Breast epithelium (tissue), 4 donors: ENCODE measurements at places on chromosomes 4 and X.

DNA sequence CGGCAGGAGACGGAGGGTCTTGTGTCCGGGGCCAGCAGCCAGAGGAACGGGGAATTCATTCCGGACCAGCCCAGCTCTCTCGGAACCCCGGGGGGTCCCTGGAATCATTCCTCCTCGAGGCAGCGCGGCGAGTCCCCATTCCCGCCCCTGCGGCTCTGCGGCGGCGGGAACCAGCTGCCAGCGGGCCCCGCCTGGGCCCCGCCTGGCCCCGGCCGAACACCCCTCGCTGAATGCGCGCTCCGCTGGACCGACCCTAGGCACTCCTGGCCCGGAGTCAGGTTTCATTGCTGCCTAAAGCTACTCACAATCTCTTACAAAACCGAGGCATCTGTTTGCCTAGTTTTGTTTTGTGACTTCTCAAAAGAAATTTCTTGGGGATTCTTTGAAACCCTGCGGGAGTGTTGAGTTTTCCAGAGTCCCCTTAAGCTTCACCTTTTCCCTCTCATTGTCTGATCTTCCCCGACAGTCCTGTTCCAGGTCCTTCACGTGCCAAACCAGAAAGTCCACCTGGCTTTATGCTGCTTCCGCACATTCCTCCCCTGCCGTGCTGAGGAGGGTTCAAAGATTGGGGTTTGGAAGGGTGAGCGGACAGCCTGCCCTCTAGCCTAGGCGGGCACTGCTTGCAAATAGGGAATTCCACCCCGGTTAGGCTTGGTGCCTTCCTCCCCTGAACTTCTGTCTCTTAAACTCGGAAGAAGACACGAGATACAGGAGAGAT, 789 bp downstream of the ARHGAP10 start:
- DNase-seq: no peak
- H3K27me3 ChIP-seq: no peaks in the 10 kb centered on the region
- H3K27ac ChIP-seq: peak overlapping the region; percentile 91
- H3K36me3 ChIP-seq: no peaks in the 10 kb centered on the region

DNA sequence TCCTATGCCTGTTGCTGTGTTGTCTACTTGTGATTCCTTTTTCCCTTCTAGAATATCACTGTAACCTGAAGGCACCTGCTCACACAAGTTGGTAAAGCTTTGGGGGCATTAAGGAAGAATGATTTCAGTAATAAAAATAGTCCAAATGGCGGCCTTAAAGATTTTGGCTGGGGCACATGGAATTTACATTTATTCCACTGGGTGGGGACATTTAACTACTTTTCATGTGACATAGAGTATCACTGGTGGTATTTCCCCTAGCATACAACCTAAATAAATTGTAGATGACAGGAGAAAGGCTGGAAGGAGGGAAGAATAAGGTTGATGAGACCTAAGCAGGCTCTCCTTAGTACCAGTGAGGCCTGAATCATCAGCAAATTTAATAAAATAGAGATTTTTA, 121.8 kb upstream of the EDA2R start:
- no peaks in the 10 kb centered on the region for H3K27me3 ChIP-seq
- H3K4me1 ChIP-seq: no peaks in the 10 kb centered on the region
- no peak overlapping the region for H3K27ac ChIP-seq

DNA sequence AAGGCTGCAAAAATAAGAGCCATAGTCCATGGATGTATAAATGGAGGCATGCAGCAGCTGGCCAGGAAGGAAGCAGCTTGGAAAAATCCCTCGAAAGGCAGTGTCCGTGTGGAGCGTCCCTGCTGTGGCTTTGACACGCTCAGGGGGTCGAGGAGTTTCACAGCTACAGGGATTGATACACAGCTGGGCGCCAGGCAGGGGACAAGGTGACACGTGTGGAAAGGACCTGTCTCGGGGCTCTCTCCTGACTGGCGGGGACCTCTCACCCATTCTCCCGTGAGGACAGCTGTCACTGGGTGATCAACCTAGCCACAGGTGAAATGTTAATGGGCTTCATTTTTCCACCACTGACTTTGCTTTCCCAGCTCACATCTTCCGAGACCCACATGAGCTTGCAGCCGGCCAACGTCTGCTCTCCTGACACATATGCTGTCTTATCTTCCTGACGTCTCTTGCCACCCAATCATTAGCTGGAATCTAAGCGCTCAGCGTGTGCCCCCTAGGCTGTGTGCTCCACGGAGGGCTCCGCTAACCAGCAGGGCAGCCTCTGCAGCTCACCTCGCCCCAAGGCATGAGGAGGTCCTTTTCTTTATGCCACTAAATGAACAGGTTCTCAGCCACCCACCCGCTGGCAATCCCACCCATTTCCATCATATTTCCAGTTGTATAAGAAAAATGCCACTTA, 89.4 kb upstream of the AFAP1 start:
- no peak overlapping the region for H3K27ac ChIP-seq
- no peaks in the 10 kb centered on the region for H3K36me3 ChIP-seq
- no peak for DNase-seq

DNA sequence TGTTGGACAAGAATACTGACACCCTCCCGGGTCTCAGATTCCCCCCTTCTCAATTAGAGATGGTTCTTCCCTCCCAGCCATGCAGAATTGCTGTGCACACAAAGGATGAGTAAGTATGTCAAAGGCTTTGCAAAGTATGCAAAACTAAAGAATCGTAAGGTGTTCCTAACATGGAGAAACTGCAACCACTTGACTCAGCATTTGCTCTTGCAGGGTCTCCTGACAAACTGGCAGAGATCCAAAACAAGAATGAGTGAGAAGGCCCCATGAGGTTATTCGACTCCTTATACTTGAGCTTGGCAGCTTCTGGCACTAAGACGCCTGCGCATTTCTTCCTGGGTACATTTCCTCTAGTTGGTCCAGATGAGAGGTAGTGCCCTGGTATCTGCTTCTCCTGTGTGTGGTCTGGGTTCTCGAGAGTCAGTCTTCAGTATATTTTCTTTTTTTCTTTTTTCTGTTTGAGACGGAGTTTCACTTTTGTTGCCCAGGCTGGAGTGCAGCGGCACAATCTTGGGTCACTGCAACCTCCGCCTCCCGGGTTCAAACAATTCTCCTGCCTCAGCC, 8.2 kb downstream of the FAM184B start:
- H3K27ac ChIP-seq: no peak overlapping the region
- H3K27me3 ChIP-seq: no peaks in the 10 kb centered on the region
- H3K4me1 ChIP-seq: no peaks in the 10 kb centered on the region
- H3K36me3 ChIP-seq: no peaks in the 10 kb centered on the region

DNA sequence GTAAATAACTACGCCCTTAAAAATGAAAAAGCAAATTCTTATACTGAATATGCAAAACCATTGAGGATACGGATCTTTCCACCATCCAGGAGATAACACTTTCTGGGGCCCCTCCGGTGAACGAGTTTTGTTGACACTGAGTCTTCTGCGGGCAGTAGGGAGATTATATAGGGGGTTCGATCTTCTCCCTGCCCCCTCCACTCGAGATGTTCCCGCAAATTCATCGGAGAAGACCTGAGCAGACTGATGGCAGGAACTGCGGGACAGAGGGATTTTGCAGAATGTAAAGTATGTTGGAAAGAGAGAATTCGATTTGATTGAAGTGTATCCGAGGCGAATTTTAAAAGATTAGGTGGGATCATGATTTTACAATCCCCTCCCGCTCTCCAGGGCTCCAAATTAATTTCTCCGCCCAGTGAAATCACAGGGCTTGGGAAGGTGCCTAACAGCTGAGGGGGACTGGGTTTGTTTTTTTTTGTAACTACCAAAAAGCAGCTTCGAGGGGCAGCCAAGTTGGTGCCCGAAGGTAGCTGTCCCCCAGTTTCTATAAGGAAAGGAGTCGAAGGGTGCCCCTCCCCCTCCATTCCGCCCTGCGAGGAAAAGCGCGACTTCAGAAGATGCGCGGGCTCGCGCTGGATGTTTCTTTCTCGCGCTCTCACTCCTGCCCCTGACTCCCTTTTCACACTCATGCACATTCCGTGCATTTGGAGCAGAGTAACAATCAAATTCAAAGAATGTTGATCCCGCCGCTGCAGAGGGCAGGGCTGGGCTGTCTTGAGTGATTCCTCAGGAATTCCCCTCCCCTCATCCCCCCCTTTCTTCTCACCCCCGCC, 1.2 kb downstream of the TMEM255A start:
- no peaks in the 10 kb centered on the region for H3K36me3 ChIP-seq
- peaks cover 60% of the 10 kb centered on the region for H3K27me3 ChIP-seq
- no peak overlapping the region for H3K27ac ChIP-seq
- no peaks in the 10 kb centered on the region for H3K4me1 ChIP-seq
- no peak for DNase-seq

DNA sequence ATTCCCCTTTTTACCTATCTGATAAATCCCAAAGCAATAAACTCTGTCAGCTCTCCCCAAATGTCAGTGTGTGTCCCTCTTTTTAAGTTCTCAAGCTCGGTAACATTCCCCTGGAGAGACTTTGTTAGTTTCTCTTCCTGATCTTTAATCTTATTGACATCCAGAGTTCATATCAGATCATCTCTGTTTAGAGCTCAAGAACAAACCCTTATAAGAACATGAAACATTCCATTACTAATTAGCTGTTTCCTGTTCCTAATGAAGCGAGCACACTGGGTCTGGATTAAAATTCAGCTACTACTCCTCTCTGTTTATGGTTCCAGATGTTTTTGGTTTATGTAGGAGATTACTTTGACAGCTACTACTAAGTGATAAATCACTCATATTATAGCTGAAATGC, 681.5 kb downstream of the DACH2 start:
- no peak for DNase-seq
- no peak overlapping the region for H3K4me3 ChIP-seq
- no peaks in the 10 kb centered on the region for H3K36me3 ChIP-seq
- H3K27me3 ChIP-seq: no peaks in the 10 kb centered on the region

DNA sequence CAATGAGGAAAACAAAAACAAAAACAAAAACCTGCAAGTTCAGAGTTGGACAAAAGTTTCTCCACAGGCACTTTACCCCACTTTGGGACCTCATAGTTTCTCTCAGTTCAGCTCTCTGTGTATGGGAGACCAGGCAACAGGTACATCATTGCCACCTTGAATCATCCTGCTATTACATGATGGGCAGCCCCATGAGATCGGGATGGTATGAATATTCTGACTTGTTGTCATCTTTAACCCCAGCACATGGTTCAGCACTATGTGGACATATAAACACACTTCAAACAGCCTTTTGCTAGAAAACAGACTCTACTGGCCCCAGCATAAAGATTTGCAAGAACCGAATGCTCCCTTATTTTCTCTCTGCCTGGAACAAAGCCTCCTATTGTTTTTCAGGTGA, 176.9 kb upstream of the SCML1 start:
- H3K36me3 ChIP-seq: no peaks in the 10 kb centered on the region
- H3K4me1 ChIP-seq: no peaks in the 10 kb centered on the region
- no peak overlapping the region for H3K27ac ChIP-seq
- no peak for DNase-seq
- H3K27me3 ChIP-seq: peaks cover 56% of the 10 kb centered on the region
- H3K4me3 ChIP-seq: no peak overlapping the region

GRCh38 chrX:47518144-47518543, 35.1 kb upstream of the ZNF41 start:
- H3K27me3 ChIP-seq: no peaks in the 10 kb centered on the region
- no peak overlapping the region for H3K4me3 ChIP-seq
- no peaks in the 10 kb centered on the region for H3K36me3 ChIP-seq
- no peak overlapping the region for H3K27ac ChIP-seq
- H3K4me1 ChIP-seq: no peaks in the 10 kb centered on the region
- no peak for DNase-seq

DNA sequence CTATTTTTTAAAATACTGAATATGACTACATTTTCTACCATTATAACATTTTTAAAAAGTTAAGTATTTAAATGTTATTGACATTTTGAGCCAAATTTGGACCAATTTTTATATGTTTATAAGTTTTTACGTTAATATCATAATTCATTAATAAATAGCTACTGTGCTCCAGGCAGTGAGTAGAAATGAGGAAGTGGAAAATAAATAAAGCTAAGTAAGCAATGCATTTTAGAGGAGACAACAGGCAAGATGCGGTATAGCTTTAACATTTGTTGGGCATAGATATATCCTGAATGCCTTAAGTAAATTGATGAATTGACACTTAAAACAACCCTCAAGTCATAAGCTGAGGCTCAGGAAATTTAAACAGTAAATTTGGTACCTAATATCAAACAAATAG, 474.8 kb downstream of the PCDH10 start:
- no peak for DNase-seq
- no peak overlapping the region for H3K4me3 ChIP-seq
- H3K27me3 ChIP-seq: no peaks in the 10 kb centered on the region
- H3K27ac ChIP-seq: no peak overlapping the region
- no peaks in the 10 kb centered on the region for H3K36me3 ChIP-seq

- no peaks in the 10 kb centered on the region for H3K27me3 ChIP-seq
- H3K27ac ChIP-seq: no peak overlapping the region
- no peaks in the 10 kb centered on the region for H3K36me3 ChIP-seq
- no peak for DNase-seq
- no peak overlapping the region for H3K4me3 ChIP-seq
Measured at GRCh38 chrX:2679534-2680485, 11.3 kb upstream of the CD99 start.

DNA sequence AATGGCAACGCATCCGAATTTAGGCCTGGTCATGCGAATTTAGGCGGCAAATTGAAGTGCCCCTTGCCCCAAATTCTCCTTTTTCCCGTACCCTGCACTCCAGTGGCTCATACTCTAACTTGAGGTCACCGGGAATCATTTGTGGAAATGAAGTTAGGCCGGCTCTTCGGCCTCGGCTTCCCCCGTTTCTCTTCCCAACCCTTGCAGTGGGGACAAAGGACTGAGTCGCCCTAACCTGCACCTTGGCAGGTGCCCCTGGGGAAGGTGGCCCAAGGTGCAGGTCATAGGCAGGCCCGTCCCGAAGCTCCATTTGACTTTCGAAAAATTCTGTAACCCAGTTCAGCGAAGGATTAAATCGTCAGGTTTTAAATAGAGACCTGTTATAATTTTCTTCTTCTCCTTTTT, 811 bp downstream of the SRD5A3 start:
- no peaks in the 10 kb centered on the region for H3K36me3 ChIP-seq
- H3K4me1 ChIP-seq: no peaks in the 10 kb centered on the region
- H3K4me3 ChIP-seq: peak overlapping the region; percentile 78
- peak overlapping the region; percentile 97 for H3K27ac ChIP-seq
- no peaks in the 10 kb centered on the region for H3K27me3 ChIP-seq
- DNase-seq: no peak

GRCh38 chrX:45907786-45908185, 637.4 kb downstream of the ZNF674 start:
- no peaks in the 10 kb centered on the region for H3K27me3 ChIP-seq
- no peaks in the 10 kb centered on the region for H3K4me1 ChIP-seq
- DNase-seq: no peak
- no peak overlapping the region for H3K4me3 ChIP-seq
- no peak overlapping the region for H3K27ac ChIP-seq
